ENCODE measurements at places on chromosomes 1 and 21. TPM values are rescaled to one million over a fixed set of nuclear protein-coding genes. Genes with fewer than 3 reads are reported as not detected.

The SPRR2A gene
- not detected for total RNA-seq

DNA sequence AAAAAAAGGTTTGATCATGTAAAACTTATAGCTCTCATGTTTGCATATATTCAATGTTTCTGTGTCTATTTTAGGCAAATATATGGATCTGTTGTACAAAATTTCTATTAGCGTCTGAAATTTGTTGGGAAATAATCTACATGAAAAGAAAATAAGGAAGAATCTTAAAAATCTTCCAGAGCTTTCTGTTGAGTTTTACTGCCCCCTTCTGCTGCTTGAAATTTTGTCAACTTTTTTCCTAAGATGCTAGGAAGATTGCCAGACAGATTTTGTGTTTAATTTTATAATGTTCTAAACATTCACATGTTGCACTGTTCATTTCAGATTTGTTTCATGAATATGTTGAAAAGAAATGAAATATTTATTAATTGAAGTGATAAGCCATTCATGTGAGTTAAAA, 2.5 kb upstream of the PTGS2 start:
- DNase-seq = no peak

The PARP1 gene
- total RNA-seq = 64.6 TPM

- no peak for DNase-seq
Measured at GRCh38 chr1:38178216-38178615, 131.6 kb upstream of the POU3F1 start.

DNA sequence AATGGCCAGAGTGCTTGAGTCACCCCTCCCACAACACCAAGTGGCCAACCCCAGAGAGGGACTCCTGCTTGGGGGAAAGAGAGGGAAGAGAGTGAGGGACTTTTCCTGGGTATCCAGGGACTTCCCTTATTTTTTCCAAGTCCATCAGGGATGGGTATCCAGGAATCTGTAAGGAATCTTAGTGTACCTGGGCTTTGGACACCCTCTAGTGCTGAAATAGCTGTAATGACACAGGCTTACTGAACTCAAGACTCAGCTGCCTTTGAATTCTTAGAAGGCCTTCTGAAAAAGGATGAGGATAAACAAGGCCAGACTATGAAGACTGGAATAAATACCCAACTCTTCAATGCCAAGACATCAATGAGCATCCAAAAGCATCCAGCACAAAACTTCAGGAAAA, 12.0 kb downstream of the TSHB start:
- no peak for DNase-seq

- DNase-seq = no peak
Measured at GRCh38 chr1:179166663-179167417, 62.6 kb downstream of the ABL2 start.

DNA sequence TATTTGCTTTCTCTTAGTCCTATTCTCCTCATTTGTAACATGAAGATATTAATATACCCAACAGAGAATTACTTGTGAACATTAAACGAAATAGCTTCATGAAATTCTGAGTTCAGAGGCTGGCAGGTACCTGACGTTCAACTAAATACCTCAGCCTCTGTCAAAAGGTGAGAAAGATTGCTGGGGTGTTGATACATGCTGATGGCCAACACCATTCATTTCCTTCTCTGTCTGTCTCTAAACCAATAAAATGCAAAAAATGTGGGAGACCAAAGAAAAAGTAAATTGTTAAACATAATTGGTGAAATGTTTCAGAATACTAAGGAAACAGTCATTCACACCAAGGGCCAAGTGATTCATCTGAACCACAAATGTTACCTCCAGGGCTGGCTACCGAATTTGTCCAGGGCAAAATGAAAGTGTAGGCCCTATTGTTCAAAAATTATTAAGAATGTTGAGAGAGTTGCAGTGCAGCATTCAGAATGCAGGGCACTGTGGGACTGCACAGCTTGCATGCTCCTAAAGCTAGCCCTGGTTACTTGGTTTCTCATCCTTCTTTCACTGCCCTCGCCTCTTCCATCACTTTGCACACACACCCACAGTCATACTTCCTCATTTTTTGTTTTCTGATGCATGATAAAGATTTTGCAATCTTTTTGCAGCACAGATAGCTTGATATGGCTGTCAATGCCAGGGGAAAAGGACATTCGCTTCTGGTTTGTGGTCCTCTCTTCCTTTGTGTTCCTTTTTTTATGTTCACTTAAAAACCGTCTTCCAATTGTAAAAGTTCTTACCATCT, 414.3 kb upstream of the NR5A2 start:
- DNase-seq = no peak

The FCRL4 gene
- not detected for total RNA-seq

DNA sequence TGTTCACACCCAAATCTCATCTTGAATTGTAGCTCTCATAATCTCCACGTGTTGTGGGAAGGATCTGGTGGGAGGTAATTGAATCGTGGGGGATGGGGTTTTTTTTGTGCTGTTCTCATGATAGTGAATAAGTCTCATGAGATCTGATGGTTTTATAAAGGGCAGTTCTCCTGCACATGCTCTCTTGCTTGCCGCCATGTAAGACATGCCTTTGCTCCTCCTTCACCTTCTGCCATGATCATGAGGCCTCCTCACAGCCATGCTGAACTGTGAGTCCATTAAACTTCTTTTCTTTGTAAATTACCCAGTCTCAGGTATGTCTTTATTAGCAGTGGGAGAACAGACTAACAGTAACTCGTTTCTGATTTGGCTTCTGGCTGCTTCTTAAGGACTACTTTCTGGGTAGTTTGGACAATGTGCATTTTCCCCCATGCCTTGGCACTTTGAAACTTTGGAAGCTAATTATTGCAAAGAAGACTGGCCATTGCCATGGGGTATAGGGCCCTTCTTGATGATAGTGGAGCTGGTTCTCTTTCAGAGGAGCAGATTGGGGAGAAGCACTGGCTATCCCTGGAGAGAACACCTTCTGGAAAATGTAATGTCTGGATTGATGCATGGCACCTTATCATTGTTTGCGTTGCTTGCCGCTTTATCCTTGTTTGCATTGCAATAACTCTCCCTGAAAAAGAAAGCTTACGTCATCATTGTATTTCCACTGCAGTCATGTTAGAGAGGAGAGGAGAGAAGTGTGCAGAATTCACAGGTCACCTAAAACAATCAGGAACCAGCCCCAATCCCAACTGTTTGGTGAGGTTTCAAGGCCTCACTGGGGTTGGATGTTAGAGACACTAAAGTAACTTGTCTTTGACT, 5.9 kb downstream of the CNIH3 start:
- no peak for DNase-seq

GRCh38 chr1:193070942-193071341, 11.5 kb downstream of the RO60 start:
- DNase-seq = no peak

The GIPC2 gene
- total RNA-seq = 4.1 TPM
